ENCODE measurements at places on chromosomes 16 and 17.

GRCh38 chr16:89106533-89107202 lies 13.0 kb downstream of the ACSF3 start:
- no peak for DNase-seq

- DNase-seq, result no peak
These were observed 8.0 kb downstream of the SECTM1 start for GRCh38 chr17:82325286-82326180.

- no peak for DNase-seq
These were observed 20.4 kb downstream of the CYLD start for GRCh38 chr16:50762241-50762640.

DNA sequence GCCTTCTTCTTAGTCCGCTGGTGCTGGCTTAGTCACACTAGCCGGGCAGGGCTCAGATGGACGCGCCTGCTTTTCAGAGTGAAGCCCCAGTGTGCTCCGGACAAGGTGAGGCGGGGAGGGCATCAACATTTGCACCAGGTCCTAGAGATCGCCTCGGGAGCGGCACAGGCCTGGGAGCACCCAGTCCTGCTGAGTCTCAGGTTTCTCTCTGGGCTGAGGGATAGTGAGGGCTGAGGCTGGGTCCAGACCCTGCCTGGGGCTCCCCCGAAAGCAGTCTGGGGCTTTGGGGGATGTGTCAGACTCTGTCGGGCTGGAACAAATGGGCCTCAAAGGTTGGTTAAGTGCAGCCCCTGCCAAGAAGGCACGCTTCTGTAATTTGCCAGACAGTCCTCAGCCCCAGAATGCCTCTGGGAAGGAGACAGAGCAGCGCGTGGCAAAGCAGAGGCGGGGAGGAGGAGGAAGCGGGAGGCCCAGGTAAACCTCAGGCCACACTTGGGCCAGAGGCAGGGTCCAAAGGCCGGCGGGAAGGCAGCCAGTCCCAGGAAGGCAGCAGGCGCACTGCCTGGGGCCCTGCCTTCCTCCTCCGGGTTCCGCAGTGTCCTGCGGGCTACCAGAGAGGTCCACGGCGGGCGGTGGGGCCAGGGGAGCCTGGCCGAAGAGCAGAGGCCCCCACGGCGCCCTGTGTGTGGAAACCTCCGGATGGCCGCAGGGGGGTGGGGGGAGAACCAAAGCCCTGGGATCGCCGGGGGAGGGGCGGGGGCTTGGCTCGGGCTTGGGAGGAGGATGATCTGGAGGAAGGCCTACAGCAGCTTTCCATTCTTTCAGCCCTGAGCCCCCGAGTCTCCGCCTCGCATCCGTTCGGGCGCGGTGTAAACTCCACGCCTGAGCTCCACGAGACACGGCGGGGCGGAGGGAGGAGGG lies 39.5 kb upstream of the ATP2A3 start:
- DNase-seq, result no peak

- DNase-seq, result no peak
These were observed 15.8 kb upstream of the KRT20 start for GRCh38 chr17:40900809-40901356.

GRCh38 chr17:18257268-18257981 lies 1.1 kb downstream of the FLII start:
- DNase-seq, result no peak

GRCh38 chr17:66353937-66354401 lies 51.6 kb downstream of the PRKCA start:
- no peak for DNase-seq

DNA sequence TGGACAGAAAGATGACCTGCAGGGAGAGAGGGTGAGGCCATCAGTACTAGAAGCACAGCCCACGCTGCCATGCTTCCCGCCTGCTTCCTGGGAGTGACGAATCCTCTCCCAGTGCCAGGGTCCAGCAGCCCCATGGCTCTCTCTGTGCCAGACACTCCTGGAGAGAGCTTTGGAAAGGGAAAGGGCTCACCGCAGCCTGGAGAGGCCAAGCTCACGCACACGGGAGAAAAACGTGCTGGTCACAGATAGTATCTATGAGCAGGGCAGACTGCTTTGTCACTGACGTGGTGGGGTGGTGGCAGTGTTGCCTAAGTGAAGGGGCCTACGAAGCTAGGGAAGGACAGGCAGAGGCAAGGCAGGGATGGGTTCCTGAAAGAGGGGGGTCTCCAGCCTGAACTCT lies 5.4 kb downstream of the WBP2 start:
- no peak for DNase-seq

DNA sequence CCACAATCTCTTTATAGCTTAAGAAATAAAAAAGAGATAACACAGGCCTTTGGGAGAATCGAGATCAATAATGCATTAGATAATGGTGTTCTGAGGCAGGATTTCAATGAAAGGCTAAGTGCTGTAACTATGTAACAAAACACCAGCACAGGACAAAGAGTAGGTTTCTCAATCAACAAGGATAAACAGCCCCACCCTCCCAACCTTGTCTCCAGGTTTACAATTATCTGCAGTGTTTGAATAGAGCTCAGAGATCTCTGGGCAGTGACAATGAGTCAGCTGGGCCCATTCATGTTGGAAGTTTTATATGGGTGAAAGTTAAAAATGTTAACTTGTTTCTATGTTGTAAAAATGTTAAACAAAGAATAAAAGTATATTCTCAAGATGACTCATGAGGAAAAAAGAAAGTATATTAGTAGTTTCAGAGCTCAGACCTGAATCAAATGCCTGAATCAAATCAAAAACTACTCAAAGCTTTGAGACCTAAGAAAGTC lies 17.0 kb upstream of the KRT20 start:
- no peak for DNase-seq

DNA sequence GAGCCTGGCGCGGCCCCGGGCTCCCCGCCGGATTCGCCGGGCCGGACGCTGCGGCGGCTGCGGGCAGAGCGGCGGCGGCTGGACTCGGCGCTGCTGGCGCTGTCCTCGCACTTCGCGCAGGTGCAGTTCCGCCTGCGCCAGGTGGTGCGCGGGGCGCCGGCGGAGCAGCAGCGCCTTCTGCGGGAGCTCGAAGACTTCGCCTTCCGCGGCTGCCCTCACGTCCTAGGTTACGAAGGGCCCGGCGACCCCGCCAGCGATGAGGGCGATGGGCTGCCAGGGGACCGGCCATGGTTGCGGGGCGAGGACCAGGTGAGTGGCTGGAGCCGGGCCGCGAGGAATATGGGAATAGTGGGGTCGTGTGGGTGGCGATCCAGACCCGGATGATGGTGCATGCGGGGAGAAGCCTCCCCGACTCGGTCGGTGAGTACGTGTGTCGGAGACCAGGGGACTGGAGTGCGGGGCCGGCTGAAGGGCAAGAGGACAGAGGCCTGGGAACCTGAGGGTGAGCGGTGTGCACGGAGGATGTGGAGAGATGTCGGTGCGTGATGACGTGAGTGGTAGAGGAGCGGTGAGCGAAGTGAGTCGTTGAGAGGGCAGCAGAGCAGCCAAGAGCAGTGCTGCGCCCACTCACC lies 517 bp downstream of the RUNDC1 start:
- peak; percentile 35 for DNase-seq

- no peak for DNase-seq
These were observed 28.2 kb downstream of the METRNL start for GRCh38 chr17:83107656-83108048.

DNA sequence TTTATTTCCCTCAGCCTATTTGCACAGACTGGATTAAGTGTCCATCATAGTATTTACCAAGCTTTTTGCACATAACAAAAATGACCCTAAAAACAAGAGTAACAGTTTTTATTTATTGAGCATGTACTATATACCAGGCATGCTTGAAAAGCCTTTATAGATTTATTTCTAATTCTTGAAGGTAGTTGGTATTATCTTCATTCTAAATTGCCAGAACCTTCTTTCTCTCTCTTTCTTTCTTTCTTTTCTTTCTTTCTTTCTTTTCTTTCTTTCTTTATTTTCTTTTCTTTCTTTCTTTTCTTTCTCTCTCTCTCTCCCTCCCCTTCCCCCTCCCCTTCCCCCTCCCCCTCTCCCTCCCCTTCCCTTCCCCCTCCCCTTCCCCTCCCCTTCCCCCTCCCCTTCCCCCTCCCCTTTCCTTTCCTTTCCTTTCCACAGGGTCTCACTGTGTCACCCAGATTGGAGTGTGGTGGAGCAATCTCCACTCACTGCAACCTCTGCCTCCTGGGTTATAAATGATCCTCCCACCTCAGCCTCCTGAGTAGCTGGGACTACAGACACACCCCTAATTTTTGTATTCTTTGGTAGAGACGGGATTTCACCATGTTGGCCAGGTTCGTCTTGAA lies 310.9 kb upstream of the RBFOX1 start:
- no peak for DNase-seq

DNA sequence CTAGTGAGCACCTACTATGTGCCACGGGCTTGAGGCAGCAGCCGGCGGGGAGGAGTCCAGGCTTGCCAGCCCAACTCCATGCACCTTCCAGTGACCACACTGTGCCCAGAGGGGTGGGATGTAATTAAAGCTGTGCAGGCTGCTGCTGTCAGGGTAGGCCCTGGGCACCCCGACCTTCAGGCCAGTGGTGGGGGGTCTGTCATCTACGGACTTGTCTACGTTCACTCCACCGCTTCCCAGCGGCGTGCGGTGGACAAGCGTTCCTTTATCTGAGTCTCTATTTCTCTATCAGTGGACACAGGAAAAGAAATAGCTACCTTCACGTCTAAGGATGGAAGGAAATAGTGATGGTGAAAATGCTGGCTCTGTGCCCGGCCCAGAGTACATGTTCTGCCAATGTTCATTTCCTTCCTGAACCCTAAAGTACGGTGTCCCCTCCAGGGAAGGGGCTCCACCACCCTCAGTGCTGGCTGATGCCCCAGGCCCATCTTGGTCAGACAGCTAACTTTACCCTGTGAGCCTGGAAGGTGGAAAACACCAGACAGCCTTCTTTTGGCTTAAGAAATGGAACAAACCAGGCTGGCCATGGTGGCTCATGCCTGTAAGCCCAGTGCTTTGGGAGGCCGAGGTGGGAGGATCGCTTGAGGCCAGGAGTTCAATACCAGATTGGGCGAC lies 135.2 kb downstream of the SDK2 start:
- DNase-seq, result no peak

DNA sequence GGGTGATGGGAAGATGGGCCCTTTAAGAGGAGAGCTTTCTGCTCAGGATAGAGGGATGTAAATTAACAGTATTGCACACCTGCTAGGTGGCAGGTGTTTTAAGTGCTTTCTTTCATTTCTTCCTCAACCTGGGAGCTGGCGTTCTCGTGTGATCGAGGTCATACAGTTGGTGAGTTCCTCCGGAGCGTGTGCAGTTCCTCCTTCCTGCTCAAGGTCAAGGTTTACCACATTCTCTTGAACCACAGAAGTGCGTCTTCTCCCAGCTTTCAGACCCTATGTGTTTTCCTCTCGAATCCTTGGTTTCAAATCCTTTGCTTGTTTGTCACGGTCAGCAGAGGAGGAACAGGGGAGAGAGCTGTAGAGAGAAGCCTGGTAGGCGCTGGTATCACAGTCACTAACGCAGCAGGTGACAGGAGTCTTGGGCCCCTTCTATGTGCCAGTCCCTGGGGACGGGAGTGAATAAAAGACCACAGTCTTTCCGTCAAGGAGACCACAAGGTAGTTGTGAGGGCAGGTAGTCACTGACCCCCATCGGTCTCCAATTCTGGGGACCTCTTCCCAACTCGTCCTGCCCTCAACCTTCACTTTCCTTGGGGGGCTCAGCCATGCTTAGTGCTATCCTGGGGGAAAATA lies 791 bp downstream of the DNAI2 start:
- no peak for DNase-seq

DNA sequence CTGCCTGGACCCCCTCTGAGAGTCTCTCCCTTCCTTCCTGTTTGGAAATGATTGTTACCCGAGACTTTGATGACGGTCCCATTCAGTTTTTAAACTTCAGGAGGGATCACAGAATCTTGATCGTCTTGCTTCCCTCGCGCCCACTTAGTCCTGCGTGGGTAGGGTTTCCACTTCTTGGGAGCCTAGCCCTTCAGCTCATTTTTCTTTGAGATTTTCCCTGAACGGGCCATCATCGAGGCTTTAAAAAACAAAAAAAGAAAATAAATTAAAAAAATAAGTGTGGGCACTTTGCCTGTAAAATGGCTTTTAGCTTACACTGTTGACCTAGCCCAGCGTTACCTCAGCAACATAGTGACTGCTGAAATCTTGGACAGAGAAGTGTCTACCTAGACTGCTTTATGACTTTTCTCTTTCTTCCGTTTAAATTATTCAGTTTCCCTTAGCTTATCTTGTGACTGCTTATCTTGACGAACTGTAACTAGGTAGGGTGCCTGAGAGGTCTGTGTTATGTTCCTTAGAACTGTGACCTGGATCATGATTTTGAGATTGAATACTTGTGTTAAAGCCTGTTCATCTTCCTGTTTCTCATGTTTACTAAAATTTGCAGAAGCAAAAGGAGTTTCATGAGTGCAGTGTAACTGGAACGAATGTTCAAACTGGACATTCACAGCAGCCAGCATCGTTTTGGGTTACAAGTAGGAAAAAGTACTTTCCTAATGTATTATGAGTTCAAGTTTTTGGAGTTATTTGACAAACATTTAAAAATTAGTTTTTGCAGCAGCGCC lies 874 bp downstream of the WWP2 start:
- DNase-seq, result no peak

GRCh38 chr17:35742896-35743477 lies 10.1 kb downstream of the GAS2L2 start:
- no peak for DNase-seq

DNA sequence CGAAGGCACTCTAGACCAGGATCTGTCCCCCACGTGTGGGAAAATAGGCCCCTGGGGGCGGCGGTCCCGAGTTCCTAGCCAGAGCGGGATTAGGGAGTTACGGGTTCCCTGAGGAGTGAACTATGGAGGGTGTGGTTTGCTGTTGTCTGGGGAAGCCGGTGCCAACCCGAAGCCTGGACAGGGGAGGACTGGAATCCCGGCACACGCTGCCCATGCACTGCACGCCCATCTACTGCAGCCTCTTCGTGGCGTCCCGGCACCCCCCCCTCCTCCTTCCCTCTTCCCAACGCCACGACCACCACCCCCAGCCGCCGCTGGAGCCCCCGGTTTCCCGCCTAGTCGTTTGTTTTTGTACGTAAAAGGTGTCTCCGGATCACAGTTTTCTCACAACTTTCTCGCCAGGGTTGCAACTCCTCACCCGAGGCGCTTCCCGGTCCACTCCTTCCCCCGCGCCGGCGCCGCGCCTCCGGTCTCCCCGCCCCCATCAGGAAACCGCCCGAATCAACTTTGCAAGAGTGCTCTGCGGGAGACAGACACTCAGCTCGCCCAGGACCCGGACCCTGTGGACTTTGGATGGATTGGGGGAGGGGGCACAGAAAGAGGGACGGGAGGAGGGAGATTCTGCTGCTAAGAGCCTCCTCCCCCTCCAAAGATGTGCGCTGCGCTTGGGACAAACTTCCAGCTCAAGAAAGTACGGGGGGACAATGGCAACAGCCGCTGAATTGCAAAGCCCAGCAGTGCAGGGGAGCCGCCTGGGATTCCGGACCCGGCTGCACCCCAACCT lies 1.4 kb upstream of the LHX1 start:
- DNase-seq, result no peak

- DNase-seq, result no peak
These were observed 10.9 kb upstream of the ST6GALNAC1 start for GRCh38 chr17:76654408-76654807.

DNA sequence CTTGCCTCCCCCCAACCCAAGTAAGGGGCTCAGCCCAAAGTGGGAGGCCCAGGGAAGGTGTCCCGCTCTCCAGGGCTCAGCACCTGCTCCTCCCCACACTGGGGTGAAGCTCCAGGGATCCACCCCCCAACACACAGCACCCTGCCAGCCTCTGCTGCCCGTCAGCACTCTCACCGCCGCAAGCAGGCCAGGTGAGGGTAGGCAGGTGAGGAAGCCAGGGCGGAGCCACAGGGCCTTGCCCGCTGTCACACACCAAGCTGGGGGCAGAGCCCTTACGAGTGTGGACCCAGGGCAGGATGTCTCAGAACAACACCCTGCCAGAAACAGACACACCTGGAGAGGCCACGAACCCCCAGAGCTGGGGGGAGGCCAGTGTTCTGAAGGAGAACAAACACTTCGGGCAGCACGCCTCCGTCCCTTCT lies 19.5 kb downstream of the PLLP start:
- DNase-seq, result no peak

GRCh38 chr16:86826941-86827340 lies 248.6 kb downstream of the FOXL1 start:
- no peak for DNase-seq

Measured in activated T-helper 9 cell treated with anti-CD3 and anti-CD28 coated beads, Interleukin-2, amount 50 U/mL, for 16 hours (primary cell).